ENCODE measurements at places on chromosomes 5 and 9.

DNA sequence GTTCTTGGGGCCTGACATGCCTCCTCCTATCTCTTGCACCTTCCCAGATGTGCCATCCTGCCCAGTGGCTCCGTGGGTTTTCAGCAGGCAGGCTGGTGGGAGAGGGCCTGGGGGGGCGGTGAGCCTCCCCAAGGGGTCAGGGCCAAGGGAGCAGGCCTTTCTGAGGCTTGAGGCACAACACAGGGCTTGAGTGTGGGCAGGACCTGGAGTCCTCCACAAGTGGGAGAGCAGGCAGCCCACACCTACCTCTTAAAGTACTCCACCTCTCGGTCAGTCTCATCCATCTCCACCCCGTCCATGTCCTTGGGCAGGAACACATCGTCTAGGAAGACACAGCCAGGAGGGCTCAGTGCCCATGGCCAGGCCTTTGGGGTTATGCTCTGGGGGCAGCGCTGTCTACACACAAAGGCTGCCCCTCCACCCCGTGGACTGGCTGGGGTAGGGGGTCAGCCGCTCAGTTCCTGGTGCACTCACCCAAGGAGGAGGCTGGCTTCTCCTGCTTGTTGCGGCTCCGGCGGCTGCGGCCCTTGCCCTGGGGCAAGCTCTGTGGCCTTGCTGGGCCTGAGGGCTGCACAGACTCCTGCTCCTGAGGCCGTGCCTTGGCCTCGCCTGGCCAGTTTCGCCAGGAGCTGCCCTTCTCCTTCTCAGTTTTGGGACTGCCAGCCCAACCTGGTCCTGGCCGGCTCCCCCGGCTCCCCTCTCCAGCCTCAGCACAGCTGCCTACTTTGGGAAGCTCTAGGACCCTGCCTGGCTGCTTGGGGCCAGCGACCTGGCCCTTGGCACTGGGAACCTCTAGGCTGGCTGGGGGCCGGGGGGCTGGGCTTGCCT is 7.2 kb upstream of the DDX41 start:
- DNase-seq: no peak

DNA sequence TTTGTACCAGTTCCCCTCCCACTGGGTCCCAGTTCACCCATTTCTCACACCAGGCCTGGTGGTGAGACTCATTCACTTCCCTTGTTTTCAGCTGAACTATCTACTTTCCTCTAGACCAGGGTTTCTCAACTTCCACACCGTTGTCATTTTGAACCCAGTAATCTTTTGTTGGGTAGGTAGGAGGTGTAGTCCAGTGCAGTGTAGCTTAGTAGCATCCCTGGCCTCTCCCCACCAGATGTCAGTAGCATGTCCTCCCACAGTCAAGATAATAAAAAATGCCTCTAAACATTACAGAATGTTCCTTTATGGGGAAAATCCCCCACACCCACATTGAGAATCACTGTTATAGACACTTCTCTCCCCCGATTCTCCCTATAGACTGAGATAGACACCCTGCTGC is 299.1 kb downstream of the EPB41L4A start:
- no peak for DNase-seq

GRCh38 chr9:105969636-105970035 is 275.3 kb downstream of the TMEM38B start:
- no peak for DNase-seq

- no peak for DNase-seq
Observed at GRCh38 chr5:56206126-56206910, 26.8 kb downstream of the ANKRD55 start.

DNA sequence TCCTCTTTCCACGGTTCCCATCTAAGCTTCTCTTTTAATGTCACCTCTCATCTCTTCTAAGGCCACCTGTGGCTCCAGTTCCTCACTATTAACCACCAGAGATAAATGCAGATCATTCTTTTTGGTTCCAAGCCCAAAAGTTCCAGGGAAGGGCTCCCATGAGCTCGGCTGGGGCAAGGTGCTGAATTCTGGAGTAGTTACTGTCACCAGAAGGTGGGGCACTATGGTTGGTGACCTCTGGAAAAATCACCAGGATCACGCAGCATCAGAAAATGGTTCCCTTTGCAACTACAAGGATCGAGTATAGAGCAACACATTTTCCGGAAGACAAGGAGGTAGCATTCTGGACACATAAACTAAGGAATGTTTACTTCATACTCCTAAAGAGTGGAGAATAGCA is 528.7 kb upstream of the DAP start:
- DNase-seq: no peak

- no peak for DNase-seq
Observed at GRCh38 chr5:2217219-2217618, 334.5 kb upstream of the IRX4 start.

- DNase-seq: no peak
Observed at GRCh38 chr5:98205691-98206461, 567.6 kb upstream of the RGMB start.
